ENCODE measurements at places on chromosomes 4 and X.

GRCh38 chr4:130591091-130591490 lies 1495.1 kb downstream of the C4orf33 start:
- no peak for DNase-seq

- no peak for DNase-seq
Measured at GRCh38 chr4:174591243-174592021, 69.1 kb upstream of the HPGD start.

DNA sequence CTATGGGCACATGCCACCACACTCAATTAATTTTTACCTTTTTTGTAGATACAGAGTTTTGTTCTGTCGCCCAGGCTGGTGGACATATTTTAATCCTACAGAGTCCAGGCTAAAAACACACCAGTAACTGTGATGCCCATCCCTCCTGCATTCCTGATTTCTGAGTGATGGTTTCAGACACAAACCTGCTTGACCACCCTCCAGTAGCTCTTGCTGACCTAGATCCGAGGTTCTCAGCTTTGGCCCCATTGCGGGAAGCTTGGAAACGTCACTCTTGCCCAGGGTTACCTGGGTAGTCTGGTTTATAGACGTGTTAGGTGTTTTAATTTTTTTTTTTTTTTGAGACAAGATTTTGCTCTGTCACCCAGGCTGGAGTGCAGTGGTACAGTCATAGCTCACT lies 7.5 kb downstream of the CD99 start:
- DNase-seq: no peak

GRCh38 chr4:56958111-56958517 lies 19.3 kb downstream of the NOA1 start:
- peak; percentile 87 for DNase-seq

GRCh38 chr4:123522081-123522480 lies 125.5 kb downstream of the SPRY1 start:
- no peak for DNase-seq

GRCh38 chr4:189029976-189030504 lies 890.8 kb downstream of the TRIML1 start:
- no peak for DNase-seq

GRCh38 chr4:141652161-141652778 lies 15.9 kb downstream of the IL15 start:
- DNase-seq: no peak

DNA sequence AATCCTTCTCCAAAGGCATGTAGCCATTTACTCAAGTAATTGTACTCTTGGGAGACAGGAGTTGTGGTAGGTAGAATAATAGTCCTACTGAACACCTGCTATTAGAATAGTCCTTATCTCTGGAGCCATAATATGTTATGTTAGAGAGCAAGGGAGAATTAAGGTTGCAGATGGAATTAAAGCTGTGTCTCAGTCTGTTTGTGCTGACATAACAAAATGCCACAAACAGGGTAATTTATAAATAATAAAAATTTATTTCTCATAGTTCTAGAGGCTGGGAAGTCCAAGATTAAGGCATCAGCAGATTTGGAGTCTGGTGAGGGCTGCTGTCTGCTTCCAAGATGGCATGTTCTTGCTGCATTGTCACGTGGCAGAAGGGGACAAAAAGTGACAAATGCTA lies 24.2 kb upstream of the FRAS1 start:
- DNase-seq: no peak

DNA sequence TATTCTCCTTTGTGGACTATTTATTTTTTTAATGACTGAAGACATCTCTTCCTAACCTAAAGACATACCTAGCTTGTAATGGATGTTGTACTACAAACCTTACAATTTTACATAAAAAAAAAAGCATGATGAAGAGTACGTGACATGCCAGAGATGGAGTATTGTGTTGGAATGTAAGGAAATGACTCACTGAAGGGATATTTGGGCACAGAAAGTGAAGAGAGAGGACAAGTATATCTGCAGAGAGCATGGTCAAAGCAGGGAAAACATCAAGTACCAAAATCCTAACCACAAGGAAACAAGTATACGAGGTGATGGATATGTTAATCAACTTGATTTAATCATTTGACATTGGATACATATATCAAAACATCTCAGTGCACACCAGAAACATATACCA lies 1051.4 kb upstream of the PRKX start:
- DNase-seq: no peak

DNA sequence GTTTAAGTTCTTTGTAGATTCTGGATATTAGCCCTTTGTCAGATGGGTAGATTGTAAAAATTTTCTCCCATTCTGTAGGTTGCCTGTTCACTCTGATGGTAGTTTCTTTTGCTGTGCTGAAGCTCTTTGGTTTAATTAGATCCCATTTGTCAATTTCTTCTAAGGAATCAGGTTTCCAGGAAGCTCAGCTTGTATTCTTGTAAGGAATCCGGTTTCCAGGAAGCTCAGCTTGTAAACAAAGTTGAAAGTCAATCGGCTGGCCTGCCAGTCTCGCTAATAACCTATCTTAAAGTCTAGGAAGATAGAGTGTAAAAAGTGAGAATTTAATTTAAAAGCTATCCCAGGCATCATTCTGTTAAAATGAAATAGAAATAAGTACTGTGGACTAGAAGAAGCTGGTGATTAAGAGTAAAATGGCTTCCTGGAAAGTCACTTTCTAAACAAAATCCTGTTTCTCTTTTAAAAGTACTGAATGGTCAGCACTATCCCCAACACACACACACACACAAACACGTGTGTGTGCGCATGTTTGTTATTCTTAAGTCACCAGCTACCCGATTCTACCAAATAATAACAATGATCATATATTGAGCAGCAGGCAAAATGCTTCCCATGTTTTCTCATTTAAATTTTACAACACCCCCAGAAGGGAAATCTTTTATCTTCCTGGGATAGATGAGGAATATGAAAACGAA lies 171.7 kb downstream of the PAPSS1 start:
- DNase-seq: no peak

GRCh38 chr4:147938496-147938895 lies 206.6 kb downstream of the ARHGAP10 start:
- DNase-seq: no peak

GRCh38 chr4:59712470-59712869 lies 1487.7 kb upstream of the ADGRL3 start:
- DNase-seq: no peak

DNA sequence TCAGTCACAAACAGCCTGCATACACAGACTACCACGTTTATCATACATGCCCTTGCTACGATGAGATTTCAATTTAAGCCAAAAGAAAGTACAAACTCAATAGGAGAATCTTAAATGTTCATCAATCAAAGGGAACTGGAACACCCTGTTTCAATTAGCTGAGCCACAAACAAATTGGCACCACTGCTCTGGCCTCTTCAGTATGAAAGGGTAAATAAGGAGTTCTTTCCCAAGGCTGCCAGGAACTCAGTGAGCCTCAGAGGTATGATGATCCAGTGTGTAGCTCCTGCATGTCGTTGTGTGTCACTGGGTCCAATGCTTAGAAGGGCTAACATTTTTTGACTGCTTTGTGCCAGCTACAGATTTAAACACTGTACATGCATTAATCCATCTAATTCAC lies 5.4 kb downstream of the RNF150 start:
- no peak for DNase-seq

DNA sequence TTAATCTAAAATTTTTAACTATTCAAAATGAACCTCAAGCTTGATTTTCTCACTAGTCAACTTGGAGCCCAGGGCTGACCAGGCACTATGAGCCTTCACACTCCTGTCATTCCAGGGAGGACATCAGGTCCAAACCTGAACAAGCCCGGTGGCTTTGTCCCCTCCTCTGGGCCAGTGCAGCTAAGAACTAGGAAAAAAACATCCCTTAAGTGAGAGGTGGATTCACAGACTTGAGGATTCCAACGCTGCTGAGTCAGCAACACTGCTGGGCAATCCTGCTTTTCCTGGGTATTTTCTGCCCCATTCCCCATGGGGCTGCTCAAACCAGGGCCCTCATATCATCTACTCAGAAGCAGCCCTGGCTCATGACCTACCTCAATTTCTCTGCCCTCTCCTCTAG lies 4.0 kb downstream of the RNF212 start:
- DNase-seq: no peak

DNA sequence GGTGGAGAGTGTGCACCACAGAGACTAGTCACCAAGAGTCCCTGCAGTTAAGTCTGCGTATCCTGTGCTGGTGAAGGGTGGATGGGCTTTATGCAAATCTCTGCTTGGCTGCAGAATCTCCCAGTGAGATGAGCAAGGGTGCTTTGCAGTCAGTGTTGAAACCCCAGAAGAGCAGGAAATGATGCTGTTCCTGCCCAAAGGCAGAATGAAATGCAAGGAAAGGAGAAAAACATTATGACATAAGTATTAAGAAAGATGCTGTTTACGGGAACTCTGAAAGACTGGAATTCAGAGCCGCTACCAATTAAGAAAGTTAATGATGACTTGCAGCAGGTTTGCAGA lies 25.4 kb upstream of the ACSL1 start:
- no peak for DNase-seq

GRCh38 chr4:11765849-11766453 lies 337.3 kb upstream of the HS3ST1 start:
- no peak for DNase-seq

- DNase-seq: no peak
Measured at GRCh38 chr4:171024720-171025303, 788.4 kb upstream of the GALNTL6 start.

DNA sequence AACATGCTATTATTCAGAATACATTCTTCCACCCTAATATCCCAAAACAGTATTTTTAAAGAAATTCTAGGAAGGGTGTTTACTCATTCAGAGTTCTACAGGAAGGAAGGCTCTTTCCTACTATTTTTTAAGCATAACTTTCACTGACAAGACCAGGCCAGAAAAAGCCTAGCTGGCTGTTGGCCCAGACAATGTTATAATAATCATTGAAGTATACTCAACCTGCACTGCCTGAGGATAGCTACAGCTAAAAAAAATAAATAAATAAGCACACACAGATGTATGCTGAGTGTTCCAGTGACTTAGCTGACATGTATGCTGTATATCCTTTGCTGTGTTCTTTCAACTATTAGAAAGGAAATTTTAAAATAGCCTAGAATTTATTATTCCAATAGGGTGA lies 145.8 kb upstream of the SPRY1 start:
- DNase-seq: peak; percentile 62

DNA sequence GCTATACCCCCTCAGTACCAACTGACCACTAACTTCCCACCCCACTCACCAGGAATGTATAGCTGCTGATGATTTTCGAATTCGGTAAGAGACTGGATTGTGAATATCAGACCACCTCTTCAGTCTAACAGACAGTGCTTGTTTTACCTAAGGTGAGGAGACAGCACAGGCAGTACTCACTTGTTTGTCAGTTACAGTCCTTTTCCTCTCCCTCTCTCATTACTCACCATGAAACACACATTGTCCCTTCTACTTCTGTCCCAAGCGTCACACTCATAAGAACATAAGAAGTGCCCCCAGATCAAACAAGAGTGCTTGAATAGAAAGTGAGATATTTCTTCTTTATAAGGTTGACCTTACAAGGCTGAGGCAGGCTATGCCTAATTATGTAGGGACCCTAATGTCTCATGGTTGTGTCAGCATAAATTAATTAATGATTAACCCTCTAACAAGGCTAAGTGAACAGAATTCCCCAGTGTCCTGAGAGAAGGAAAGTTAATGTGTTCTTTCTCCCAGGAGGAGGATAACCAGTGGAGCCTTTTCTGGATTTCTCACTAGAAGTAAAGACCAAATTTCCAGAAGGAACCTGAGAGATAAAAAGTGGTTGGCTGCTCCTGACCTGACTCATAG lies 32.2 kb downstream of the ZCCHC12 start:
- DNase-seq: no peak

DNA sequence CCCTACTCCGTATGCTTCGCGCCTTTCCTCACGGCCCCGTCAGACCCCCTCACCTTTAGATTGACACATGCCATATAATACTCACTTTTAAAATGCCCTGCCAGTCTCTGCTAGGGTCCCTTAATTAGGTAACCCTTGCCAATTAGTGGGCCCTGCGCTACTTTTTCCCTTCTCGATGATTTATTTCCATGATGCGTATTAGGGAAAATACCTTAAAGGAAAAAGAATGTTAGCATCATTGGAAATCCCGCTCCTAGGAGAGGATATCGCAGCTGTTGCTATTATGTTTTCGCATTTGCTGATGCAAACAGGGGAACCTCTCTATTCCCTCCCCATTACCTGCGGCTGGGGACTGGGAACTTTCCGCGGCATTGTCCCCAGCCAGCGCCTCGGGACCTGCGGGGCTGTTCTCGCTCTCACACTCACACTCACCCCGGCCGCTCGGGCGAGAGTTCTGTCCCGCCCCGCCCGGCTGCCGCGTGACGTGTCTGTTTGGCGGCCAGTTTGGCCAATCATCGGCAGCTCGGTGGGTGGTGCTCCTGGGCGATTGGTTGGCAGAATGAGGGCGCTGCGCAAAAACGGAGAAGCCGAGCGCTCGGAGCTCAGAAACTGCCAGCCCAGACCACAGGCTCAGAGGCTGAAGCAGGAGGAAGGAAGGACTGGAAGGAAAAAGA lies at the start of gene PCDH10:
Gene PCDH10, plus strand, starts transcription at position 605 of the 674 bp plus-strand sequence. CDS start 847 bp downstream, outside the sequence.
- peak; percentile 99 for DNase-seq

DNA sequence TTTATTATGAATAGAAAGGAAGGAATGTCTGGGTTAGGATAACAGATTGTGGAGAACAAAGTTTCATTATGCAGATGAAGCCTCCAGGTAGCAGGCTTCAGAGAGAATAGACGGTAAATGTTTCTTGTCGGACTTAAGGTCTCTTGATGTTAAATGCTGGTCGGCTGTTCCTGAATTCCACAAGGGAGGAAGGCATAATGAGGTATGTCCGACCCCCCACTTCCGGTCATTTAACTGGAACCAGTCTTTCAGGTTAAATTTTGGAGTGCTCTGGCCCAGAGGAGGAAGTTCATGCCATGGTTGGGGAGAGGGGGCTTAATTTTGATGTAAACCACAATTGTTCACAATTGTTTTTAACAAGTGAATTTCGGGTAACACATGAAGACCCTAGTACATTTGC lies 158.1 kb upstream of the VCX3A start:
- no peak for DNase-seq

DNA sequence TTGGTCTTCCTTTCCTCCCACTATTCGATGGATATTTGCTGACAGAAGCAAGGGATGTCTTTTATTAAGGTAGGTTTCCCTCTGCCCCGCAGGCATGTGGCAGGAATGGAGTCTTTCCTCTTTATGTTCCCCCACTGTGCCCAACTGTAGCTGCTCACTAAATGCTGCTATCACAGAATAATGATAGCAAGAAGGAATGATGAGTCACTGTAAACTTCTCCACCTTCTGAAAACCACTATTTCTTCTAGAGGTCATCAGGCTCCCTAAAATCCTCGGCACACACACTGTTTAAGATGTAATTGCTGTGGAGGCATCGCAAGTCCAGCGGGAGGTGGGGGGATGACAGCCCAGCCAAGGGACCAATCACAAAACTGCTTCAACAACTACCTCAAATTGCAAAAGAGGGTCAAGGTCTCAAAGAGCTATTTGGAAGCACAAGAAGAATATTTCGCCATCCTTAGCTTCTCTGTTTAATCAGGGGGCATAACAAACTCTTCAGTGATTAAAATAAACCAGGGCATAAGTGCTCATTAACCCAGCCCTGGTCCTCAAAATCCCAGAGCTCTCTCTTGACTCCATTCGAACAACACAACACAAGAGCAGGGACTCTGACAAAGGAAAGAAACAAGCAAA lies 13.9 kb downstream of the QDPR start:
- no peak for DNase-seq

GRCh38 chr4:120055162-120055561 lies 11.5 kb downstream of the MAD2L1 start:
- DNase-seq: no peak

GRCh38 chrX:11188664-11189063 lies 77.5 kb downstream of the HCCS start:
- DNase-seq: no peak

- DNase-seq: no peak
Measured at GRCh38 chr4:65999518-65999871, 329.2 kb upstream of the EPHA5 start.

- DNase-seq: no peak
Measured at GRCh38 chr4:154314248-154314647, 177.4 kb downstream of the DCHS2 start.
